ENCODE measurements at places on chromosomes 3 and 15. TPM values are rescaled to one million over a fixed set of nuclear protein-coding genes. Genes with fewer than 3 reads are reported as not detected.

DNA sequence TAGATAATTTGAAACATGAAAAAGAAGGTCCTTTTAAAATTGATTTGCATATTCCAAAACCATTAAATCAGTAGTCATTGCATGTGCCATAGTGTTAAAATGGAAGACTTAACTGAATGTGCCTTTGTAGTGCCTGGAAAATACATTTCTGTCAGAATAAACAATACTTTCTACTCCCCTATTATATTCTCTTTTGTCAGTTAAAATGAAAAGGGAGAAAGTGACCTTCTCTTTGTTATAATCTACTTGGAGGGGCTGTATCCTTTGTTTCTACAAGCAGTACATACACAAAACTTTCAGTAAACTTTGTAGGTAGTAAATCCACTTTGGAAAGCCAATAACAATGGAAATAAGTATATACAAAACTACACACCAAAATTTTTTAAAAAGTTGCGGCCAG is 189.5 kb downstream of the NLGN1 start:
- no peak for DNase-seq

- no peak for DNase-seq
Observed at GRCh38 chr3:8562081-8562595, 60.5 kb downstream of the LMCD1 start.

DNA sequence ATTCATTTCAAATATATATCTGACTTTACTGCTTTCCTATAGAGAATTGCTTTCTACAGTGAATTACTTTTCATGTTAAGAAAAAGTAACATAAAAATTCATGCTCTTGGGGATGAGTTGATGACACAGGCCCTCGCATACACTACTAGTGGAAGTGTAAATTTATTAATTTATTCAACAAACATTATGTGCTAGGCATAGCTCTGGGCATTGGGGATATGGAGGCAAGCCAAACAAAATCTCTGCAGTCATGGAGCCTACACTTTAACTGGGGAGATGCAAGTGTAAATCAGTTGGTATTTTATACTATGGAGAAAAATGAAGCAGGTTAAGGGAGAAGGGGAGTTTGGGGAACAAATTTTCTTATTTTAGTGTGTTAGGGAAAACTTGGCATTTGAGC is 340.7 kb downstream of the RAP2B start:
- no peak for DNase-seq

- no peak for DNase-seq
Observed at GRCh38 chr3:160773722-160774121, 17.7 kb downstream of the PPM1L start.

The CPA3 gene
- total RNA-seq = 13.2 TPM

DNA sequence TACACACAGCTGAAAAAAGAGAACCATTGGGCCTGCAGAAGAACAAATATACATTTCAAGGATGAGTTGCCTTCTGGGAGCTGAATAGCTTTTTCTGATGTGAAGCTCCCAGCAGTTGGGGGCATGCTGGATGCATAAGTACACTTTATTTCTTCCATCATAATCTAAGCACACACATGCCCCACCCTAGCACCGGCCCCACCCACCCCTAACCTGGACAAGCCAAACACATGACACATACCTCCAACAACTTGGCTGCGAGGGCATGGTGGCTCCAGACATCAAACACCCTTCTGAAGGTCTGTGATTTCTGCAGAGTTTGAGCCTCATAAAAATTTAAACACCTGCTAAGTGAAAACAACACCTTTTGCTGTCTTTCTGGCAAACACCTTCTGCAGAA is 307.2 kb upstream of the TRIM42 start:
- no peak for DNase-seq

- no peak for DNase-seq
Observed at GRCh38 chr3:79204351-79204750, 563.4 kb downstream of the ROBO1 start.

DNA sequence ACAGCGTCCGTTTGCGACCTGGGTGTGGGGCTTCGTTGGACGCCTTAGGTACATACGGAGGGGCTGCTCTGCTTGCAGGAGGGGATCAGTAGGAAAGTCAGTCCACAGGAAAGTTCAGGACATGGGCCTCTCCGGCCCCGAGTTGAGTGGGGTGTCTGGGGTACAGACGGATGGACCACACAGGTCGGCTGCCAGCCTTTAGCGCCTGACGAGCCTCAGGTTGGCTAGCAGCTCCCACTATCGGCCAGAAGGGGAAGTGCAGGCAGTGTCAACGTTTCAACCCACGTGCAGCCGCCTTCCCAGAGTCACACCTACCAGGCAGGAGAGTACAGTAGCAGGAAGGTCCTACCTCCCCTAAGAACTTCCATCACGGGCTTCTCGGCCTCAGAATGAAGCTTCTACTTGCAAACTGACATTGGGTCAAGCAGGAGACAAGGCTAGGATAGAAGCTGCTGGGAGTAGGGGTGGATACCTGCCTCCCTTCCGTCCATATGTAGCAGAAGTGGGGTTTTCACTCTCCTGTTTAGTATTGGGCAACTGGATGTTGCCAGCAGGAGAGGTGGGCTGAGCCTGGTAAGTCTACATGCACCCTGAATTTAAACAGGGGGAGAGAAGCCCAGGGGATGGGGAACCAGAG is 1.8 kb upstream of the SCN5A start:
- no peak for DNase-seq

DNA sequence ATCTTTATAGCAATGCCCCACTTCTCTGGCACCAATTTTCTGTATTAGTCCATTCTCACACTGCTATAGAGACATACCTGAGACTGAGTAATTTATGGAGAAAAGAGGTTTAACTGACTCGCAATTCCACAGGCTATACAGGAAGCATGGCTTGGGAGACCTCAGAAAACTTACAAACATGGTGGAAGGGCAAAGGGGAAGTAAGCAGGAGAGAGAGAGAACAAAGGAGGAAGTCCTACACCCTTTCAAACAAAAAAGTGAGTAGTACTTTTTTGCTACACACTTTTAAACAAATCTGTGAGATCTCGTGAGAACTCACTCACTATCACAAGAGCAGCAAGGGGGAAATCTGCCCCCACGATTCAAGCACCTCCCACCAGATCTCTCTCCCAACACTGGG is 67.8 kb upstream of the ZBED2 start:
- DNase-seq = no peak

- no peak for DNase-seq
Observed at GRCh38 chr3:29515451-29515850, 234.6 kb downstream of the RBMS3 start.

GRCh38 chr3:82347585-82347984 is 586.1 kb upstream of the GBE1 start:
- no peak for DNase-seq

GRCh38 chr3:42756681-42757213 is 16.3 kb downstream of the CCDC13 start:
- DNase-seq = no peak

DNA sequence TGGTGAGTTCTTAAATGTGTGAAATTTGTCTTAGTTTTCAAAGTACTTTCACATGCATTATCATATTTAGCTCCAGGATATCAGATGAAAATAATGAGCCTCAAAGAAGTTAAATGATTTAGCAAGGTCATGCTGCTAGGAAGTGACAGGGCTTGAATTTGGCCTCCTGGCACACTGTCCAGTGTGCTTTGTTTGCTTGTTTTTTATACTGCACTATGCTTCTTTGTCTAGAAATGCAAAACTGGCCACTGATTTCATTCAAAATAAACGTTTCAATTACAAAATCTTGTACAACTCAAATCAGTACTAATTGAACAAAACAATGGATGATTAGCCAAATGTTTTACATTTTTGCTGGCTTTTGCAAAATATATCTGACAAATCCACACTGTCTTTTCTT is 583.3 kb upstream of the CBLB start:
- DNase-seq = no peak

DNA sequence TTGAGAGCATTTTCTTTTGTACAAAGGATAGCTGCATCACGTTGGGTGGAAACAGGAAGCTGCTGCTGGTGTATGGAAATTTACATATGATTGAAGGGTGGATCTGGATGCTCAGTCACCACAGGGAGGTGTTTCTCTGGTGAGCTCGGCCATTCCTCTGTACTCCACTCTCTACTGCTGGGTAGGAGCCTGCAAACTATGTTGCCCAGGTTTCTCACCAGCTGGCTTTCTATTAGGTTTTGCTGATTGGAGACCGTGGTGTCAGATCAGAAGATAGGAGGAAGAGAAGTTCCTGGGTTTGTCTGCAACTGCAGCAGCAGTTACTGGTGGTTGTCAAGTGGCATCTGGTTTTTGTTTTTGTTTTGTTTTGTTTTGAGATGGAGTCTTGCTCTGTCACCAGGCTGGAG is 61.7 kb downstream of the TAMM41 start:
- no peak for DNase-seq

GRCh38 chr15:90013503-90013937 is 12.4 kb downstream of the ZNF710 start:
- DNase-seq = no peak

- DNase-seq = no peak
Observed at GRCh38 chr15:36479200-36479896, 100.1 kb upstream of the CDIN1 start.
